Natural killer cell (primary cell): ENCODE measurements at places on chromosomes 6 and 20. TPM values are rescaled to one million over a fixed set of nuclear protein-coding genes. Genes with fewer than 3 reads are reported as not detected.

- no peak for DNase-seq
Observed at GRCh38 chr20:48526936-48527335, 300.9 kb downstream of the PREX1 start.

- DNase-seq, result no peak
Observed at GRCh38 chr20:924639-925038, 8.5 kb upstream of the ANGPT4 start.

DNA sequence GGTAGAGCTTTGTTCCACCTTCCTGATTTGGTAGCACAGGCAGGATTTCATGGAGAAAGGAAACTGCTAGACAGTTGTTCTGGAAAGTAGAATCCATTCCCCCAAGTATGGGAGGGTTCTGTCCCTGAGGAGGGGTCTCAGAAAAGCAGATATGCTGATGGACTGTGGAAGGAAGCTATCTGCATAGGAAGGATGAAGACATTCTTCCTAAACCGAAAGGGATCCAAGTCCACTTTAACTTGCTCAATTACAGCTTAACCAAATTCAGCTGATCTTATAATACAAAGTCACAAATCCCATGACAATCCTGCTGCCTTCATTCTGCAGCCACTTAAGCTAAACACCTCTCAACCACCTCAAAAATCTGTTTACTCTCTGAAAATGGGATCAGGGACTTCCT, 2.6 kb downstream of the MAN1A1 start:
- no peak for DNase-seq

Gene MATN4
- not detected for total RNA-seq

DNA sequence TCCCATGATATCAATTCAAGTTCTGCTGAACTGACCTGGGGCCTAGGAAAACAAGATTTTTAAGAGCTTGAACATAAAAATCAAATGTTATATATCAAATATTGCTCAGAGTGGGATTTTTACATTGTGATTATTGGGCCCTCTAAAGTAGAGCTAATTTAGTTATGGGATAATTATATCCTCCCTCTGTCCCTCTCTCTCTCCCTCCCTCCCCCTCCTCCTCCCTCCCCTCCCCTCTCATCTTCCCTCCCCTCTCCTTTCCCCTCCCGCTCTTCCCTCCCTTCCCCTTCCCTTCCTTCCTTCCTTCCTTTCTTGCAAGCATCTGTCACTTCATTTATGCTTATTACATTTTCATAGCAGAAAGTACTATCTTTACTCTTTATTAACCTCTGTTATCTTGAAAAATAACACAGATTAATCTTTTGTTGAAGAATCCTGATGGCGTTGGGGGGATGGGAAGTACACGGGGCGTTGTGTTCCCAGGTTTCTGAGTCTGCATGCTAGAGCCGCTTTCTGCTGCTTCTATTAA, 32.8 kb downstream of the KIF25 start:
- DNase-seq, result no peak

Gene HLA-DRA
- 49.9 TPM for total RNA-seq

Gene DDX43
- total RNA-seq, result 2.6 TPM

GRCh38 chr6:119540417-119540816, 190.9 kb upstream of the MAN1A1 start:
- no peak for DNase-seq

Gene CNBD2
- total RNA-seq, result 17.2 TPM

Gene CTCFL
- not detected for total RNA-seq

DNA sequence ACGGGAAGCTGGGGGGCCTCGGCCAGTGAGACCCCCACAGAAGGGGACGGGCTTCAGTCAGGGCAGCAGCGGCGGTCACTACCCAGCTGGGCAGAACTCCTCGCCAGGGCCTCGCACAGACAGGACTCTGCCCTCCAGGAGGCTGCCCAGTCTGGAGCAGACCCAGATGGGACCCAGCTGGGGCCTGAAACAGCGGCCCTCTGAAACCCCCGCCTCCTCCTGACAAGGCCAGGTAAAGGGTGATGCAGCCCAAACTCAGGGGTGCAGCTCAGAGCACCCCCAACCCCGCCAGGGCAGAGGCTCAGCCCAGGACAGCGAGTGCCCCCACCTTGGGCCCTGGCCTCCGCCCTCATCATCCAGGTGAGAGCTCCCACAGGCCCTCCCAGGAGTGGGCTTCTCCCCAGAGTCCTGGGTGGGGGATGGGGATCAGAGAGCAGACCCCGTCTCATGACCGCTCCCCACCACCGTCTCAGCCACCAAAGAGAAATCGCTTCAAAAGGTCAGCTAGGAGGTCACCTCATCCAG, 2.2 kb downstream of the EEF1A2 start:
- no peak for DNase-seq

Gene MOG
- not detected for total RNA-seq

DNA sequence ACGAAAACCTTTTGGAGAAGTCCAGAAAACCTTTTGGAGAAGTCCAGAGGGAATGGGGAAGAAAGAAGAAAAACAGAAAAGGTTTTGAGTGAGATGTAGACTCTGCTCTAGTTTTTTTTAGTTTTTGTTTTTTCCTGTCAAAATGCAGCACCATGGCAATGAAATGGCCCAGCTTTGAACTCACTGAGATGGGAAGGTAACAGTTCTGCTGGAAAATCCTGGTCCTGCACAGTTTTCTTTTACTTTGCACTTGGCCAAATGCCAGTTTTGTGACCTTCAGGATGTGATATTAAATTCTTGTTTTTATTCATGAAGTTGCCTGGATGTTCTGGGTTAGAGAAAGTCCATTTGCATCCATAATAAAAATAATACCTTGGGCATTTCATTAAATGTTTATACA, 145.7 kb downstream of the CFAP61 start:
- no peak for DNase-seq

DNA sequence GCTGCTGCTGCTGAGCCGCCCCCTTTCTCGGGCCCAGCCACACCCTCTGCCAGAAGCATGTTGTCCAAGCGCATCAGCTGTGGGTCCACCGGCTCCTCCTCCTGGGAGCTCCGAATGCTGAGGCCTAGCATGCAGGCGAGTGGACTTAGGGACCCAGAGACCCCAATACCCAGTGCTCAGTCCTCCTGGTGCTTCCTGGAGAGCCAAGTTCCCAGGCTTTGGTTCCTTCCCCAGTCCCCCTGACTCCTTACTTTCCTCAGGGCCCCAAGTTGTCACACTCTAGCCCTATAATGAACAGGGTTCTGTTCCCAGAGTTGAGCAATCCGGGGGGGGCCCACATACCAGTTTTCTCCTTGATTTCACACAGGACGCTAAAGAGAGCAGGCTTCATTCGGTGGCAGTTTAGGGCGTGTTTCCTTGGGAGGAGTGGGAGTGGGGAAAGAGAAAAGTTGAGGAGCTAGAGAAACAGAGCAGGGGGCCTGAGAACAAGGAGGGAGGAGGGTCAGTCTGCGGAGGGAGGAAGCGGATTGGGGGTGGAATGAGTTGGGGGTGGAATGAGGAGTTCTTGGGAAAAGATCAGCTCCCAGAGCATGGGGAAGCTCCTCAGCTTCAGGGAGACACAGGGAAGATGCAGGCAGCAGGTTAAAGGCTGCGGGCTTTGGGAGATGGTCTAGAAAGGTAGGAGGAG, 1.5 kb downstream of the PBX2 start:
- DNase-seq, result no peak

Gene SASH1
- 0.63 TPM for total RNA-seq

Gene GSTA3
- total RNA-seq, result not detected

Gene CASS4
- total RNA-seq, result 9.3 TPM

GRCh38 chr20:5887386-5887785, 62.9 kb downstream of the TRMT6 start:
- DNase-seq, result no peak

GRCh38 chr6:57019434-57019833, 27.1 kb upstream of the KIAA1586 start:
- DNase-seq, result no peak

Gene PAK1IP1
- total RNA-seq, result 3.6 TPM

Gene CLVS2
- not detected for total RNA-seq

DNA sequence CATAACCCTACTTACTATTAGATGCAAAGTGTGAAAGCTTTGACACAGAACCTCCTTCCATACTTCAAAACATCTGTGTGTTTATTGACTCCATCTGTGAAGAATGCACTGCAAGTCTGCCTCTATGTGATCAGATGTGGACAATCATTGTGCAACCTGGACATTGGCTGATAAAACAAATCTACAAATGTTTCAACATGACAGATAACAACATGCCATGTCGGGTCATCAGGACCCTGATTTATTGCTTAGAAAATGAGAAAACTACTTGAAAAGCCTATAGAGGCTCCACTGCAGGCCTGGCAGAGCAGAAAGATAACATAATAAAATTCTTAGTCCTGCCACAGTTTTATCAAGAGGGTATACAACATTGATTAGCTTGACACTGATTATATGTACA, 1286.4 kb downstream of the GRIK2 start:
- DNase-seq, result no peak

DNA sequence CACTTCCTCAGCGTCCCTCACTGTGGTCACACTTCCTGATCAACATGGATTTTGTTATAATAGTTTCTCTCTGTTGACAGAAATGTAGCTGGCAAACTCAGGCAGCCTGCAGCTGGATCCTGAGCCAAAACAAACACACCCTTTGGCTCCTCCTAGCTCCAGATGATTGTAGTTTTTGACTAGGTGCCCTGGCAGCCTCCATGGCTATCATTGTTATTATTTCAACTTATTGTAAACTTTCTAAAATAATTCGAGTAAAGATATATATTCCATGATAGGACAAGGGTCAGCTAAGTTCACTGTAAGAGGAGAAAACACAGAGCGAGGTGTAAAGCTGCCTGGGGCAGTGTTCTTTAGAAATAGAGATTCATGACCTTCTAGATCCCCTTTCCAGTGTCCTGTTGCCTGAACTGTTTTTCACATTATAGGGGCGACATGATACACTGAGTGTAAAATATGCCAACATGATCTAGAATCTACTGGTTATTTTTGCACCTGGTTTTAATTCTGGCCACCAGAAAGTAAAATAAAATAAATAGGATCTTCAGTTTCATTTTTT, 98.2 kb upstream of the HDGFL1 start:
- DNase-seq, result no peak

GRCh38 chr6:159463119-159463829, 229.8 kb downstream of the SOD2 start:
- no peak for DNase-seq

Gene DZANK1
- total RNA-seq, result 2.7 TPM

Gene IRF4
- total RNA-seq, result 3.5 TPM

Gene PPIL4
- 24.4 TPM for total RNA-seq

DNA sequence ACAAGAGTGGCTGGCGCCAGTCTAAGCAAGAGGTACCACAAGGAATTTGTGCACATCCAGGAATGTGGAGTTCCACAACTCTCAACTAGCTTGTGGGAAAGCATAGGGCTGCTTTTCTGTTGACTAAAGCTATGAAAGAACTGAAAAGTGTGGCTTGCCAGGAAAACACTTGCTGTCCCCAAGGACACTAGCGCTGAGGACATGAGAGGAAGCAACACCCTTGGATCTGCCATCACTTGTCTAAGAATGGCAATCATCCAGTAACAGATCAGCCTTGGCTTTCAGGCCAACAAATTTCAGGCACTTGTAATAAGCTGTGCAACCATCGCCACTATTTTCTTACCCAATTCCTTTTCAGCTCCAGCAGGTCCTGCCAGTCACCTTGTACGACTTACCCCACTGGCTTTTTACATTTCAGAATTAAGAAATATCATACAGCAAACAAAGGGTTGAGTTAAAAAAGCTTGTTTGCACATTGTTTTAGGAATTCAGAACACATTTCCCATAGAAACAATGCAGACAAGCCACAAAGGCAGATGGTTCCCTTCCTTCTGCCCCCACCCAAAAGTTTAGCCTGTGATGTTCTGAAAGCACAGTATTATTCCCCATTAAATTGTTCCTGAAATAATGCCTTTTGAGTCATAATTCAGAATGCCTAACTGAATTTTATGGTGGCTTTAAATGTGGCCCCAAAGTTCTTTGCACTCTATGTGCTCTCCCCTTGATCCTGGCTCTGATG, 57.9 kb upstream of the SSTR4 start:
- no peak for DNase-seq

- no peak for DNase-seq
Observed at GRCh38 chr20:43658069-43658722, 8.7 kb upstream of the MYBL2 start.

DNA sequence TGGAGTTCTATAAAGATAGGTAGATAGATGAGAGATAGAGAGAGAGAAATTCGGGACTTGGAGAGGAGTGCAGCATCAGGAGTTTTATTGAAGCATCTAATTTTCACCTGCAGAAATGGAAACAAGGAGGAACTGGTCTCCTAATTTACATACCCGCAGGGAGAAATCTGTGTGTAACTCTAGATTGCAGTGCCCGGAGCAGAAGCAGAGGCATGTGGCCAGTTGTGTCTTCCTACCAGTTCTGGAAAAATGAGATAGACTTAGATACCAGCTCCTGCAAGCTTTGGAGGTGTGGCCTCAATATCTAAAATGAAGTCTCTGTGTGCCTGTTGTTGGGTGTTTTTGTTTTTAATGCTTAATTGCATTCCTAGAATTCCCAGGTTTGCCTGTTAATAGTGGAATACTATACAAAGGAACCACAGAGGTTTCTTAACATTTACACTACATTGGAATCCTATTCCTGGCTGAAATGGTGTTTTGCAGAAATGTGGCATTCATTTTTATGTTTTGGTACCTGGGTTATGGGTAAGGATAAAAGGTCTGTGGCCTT, 57.4 kb downstream of the DTD1 start:
- DNase-seq, result no peak

Gene MYBL2
- 2.4 TPM for total RNA-seq

DNA sequence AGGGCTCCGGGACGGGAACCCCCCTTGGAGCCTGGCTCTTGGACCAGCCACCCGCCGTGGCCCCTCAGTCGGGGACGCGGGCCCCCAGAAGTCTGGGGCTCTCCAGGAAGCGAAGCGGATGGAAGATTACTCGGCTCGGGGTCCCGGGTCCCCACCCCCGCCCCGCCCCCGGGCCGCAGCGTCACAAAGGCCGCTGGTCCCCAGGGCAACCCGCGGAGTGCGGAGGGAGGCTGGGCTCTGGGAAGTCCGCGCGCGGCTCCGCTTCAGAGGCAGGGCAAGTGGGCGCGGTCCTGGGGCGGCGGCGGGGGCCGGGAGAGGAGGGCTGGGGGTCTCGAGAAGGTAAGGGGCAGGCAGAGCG, at the start of gene FNDC11:
TSS of gene FNDC11 (plus strand) at position 227 of the 358 bp plus-strand sequence. CDS start 1,505 bp downstream, outside the sequence.
- DNase-seq, result peak; percentile 41

Gene ARMC2
- total RNA-seq, result 13.8 TPM

DNA sequence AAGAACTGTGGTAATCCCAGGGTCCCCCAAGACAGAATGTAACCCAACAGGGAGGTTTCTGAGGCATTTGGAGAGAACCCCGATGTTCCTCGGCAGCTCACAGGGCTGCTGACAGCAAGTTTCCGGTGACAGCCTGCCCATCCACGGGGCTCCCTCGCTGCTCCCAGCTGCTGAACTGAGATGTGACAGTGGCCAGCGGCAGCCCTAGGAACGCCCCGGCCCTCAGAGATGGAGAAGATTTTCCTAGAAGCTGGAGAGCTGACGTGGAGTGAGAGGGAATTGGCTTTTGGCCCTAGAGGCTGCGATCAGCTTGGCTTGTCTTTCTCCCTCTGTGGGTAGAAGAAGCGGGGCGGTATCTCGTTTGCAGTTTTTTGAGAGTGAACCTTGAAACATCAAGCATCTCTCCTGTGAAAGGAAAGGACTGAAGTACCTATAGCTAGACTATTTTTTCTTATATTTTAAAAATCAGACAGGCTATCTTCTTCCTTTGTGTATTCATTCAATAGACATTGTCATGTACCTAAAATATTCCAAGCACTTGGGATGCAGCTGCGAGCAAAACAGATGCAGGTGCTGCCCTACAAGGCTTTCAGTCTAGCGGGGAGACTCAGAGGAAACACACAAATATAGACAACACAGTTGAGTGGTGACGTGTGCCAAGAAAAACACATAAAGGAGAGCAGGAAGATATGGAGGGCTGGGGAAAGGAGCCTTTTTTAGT, 28.4 kb upstream of the NFATC2 start:
- DNase-seq, result no peak
